ENCODE measurements at places on chromosomes 1 and 21. TPM values are rescaled to one million over a fixed set of nuclear protein-coding genes. Genes with fewer than 3 reads are reported as not detected.

The PRAMEF27 gene
- polyA plus RNA-seq: not detected

The NHLH2 gene
- polyA plus RNA-seq: not detected

GRCh38 chr1:117842408-117843170 lies 86.8 kb downstream of the GDAP2 start:
- H3K4me1 ChIP-seq: no peaks in the 10 kb centered on the region
- peaks cover 68% of the 10 kb centered on the region for H3K36me3 ChIP-seq
- no peak for DNase-seq
- H3K4me3 ChIP-seq: no peak overlapping the region

The LCE3D gene
- polyA plus RNA-seq: not detected

DNA sequence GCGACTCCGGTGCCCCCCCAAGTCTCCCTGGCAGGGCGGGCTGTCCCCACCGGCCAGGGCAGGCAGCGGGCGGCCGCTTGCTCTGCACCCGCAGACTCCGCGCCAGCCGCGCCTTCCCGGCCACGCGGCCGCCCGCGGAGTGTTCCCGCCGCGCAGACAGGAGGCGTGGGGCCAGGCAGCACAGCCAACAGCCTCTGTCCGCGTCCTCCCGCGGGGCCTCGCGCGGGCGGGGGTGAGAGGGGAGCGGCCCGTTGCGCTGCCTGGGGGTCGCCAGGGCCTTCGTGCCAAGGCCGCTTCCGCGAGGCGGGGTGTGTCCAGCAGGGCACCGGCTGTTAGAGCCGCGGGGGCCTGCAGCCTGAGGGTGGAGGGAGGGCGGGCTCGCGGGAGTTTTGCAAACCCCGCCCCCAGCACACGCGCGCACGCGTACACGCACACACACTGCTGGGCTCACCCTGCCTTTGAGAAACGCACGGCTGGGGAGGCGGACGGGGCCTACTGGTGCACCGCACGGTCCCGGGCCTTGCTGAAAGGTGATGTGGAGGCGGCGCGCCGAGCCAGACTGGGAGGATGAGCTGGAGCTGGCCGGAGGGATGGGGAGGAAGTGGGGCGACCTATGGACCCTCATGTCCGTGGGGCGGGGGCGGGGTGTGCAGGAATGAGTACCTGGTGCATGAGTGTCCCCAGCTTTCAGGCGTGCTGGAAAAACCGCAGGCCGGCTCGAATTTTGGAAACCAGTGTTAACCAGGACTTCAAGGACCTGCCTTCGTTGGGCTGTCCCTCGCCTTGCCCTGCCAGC lies 41.5 kb downstream of the KIAA1614 start:
- peak overlapping the region; percentile 75 for H3K4me3 ChIP-seq
- H3K4me1 ChIP-seq: peaks cover 5% of the 10 kb centered on the region
- peak; percentile 57 for DNase-seq
- no peak overlapping the region for H3K27ac ChIP-seq
- no peaks in the 10 kb centered on the region for H3K27me3 ChIP-seq

DNA sequence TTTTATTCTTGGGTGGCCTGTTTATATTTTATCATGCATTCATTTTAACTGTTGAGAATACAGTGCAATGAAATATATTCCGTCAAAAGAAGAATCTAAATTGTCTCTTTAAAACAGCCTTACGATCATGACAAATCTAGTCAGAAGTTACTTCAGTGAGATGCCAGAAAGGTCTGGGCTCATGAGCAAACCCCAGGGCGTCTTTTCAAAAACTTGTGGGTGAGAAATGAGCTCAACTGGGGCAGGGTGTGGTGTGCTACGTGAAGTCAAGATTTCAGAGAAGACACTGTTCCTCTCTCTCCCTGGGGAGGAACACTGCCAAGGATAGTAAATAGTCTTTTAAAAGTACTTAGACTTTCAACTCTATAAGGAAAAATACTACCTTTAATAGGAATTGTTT lies 13.4 kb upstream of the UAP1 start:
- H3K27ac ChIP-seq: no peak overlapping the region
- H3K27me3 ChIP-seq: no peaks in the 10 kb centered on the region
- no peak overlapping the region for H3K4me3 ChIP-seq
- DNase-seq: no peak

Measured in naive thymus-derived CD8-positive, alpha-beta T cell (primary cell).